ENCODE measurements at places on chromosomes 12 and 14.

DNA sequence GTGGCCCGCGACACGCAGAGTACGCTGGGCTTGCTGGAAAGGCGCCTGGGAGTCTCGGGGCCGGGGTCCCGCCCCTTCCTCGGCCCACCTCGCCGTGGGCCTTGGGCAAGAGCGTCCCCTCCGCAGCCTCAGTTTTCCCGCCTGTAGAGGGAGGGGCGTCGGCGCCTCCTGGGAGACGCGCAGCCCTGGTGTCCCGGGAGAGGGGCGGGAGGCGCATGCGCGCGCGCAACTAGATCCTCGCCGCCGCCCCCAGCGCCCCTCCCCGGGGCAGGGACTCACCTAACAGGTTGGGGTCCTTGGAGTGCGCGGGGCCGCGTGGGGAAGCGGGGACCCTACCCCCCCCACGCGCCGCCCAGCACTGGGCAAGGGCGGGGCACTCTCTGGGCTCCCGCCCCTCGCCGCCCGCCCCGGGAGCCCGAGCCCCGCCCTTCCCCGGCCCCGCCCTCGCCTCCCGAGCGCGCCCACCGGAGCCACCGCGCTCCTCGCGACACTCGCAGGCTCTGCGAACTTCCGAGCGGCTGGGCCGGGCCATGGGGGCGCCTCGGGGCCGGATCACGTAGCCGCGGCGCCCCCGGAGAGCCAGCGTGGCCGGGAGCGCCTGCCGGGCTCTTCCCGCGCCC, at the start of gene KIF26A:
Gene KIF26A, plus strand, starts transcription at position 490 of the 620 bp plus-strand sequence. CDS start 136 bp downstream, outside the sequence.
- DNase-seq, result no peak

DNA sequence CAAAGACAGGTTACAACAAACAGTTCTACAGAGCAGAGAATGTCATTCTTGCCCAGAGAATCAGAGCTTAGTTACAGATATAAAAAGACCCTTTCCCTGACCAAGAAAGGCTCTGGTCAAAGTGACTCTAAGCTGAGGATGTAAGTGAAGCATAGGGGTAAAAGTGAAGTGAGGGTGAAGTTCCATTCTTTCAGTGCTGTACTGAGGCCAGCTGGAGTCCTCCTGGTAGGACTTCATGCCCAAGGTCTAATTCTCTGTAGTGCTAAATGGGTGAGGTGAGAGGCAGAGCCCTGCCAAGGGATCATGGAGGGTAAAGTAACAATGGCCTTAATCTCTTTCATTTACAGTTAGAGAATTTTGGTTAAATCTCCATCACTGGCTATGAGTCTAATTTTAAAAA, 38.5 kb downstream of the DUSP16 start:
- no peak for DNase-seq

GRCh38 chr12:56377310-56377988, 14.8 kb upstream of the APOF start:
- DNase-seq, result no peak

DNA sequence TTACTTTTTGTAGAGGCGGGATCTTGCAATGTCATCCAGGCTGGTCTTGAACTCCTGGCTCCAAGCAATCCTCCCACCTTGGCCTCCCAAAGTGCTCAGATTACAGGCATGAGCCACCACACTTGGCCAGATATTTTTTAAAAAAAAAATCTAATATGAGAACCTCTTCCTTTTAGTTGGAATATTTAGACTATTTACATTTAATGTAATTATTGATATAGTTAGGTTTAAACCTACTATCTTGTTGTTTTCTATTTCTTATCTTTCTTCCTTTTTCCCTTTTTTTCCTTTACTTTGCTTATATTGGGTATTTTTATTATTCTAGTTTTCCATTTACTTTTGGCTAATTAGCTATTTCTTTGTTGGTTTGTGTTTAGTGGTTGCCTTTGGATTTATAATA, 185.8 kb downstream of the SLC41A2 start:
- DNase-seq, result no peak

GRCh38 chr14:70995211-70995610, 88.0 kb downstream of the PCNX1 start:
- DNase-seq, result no peak

DNA sequence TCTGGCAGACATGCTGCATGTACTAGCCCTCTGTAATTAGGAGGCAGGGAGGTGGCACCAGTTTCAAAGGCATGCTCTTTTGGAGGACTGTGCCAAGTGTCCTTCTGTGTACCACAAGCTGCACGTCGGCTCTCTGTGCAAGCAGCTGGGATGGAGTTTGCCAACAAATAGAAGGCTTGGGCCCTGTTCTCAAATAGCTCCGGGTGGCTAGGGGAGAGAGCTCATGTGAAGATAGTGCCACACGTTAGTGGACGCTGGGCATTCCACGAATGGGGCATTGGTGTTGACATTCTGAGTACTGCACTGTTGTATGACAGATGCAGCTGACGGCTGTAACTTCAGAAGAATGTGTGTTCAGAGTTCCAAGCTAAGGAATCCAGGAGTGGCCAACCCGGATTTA, 4.4 kb downstream of the AACS start:
- DNase-seq, result no peak

- no peak for DNase-seq
These were observed 256.2 kb downstream of the DAD1 start for GRCh38 chr14:22332686-22333421.

GRCh38 chr12:118164798-118165486, 29.0 kb downstream of the PEBP1 start:
- no peak for DNase-seq
